ENCODE measurements at places on chromosomes 13 and 19. TPM values are rescaled to one million over a fixed set of nuclear protein-coding genes. Genes with fewer than 3 reads are reported as not detected.
A peak's percentile ranks its signal among the peaks of the same experiment; 100 is the strongest.

TUBB4A gene
- total RNA-seq = 45.2 TPM

MBD3L3 gene
- 9.0 TPM for total RNA-seq

KASH5 gene
- total RNA-seq = 0.37 TPM

PRSS57 gene
- total RNA-seq = not detected

TMTC4 gene
- total RNA-seq = 21.3 TPM

ZNF420 gene
- total RNA-seq = 13.7 TPM

CYP2A7 gene
- not detected for total RNA-seq

C5AR1 gene
- total RNA-seq = 1.2 TPM

AMH gene
- total RNA-seq = 16.3 TPM

ZNF69 gene
- total RNA-seq = 5.5 TPM

PDX1 gene
- not detected for total RNA-seq

NKPD1 gene
- 0.30 TPM for total RNA-seq

SGCG gene
- 0.88 TPM for total RNA-seq

ZNF814 gene
- 39.0 TPM for total RNA-seq

DHDH gene
- total RNA-seq = not detected

- H3K4me3 ChIP-seq = peak overlapping the region; percentile 44
- no peaks in the 10 kb centered on the region for H3K36me3 ChIP-seq
Observed at GRCh38 chr13:112894423-112894672, 74.7 kb upstream of the MCF2L start.

DNA sequence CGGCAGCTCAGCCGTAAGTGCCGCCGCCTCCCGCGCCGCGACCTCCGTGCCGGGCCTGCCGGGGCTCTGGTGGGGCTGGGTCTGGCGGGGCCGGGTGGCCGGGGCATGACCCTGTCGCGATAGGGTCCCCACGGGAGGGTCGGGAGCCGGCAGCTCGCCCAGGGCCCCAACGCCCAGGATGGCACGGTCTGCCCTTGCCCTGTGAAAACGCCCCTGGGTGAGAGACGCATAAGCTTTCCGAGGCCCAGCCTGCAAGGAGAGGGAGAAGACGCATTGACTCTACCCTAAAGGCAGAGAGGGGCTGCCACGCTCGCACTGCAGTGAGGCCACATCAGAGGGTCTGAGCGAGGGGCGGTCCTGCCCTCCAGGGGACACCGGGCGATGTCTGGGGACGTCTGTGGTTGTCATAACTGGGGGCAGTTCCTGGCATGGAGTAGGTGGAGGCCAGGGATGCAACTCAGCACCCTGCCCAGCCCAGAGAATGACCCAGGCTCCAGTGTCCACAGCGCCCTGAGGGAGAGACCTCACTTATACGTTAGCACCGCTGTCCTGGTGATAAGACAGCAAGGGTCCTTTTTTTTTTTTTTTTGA lies 539 bp downstream of the ZNF554 start:
- no peaks in the 10 kb centered on the region for H3K4me1 ChIP-seq
- H3K27ac ChIP-seq = peak overlapping the region; percentile 81
- no peak for DNase-seq
- H3K27me3 ChIP-seq = no peaks in the 10 kb centered on the region
- H3K36me3 ChIP-seq = no peaks in the 10 kb centered on the region

GRCh38 chr13:48531416-48532255 lies 1.2 kb downstream of the RCBTB2 start:
- H3K36me3 ChIP-seq = no peaks in the 10 kb centered on the region
- H3K27ac ChIP-seq = peak overlapping the region; percentile 93
- peak overlapping the region; percentile 68 for H3K4me3 ChIP-seq
- no peaks in the 10 kb centered on the region for H3K27me3 ChIP-seq
- H3K4me1 ChIP-seq = peaks cover 21% of the 10 kb centered on the region

GRCh38 chr13:41401366-41401765 lies 56.0 kb upstream of the RGCC start:
- no peak overlapping the region for H3K27ac ChIP-seq
- H3K4me1 ChIP-seq = no peaks in the 10 kb centered on the region
- peak; percentile 30 for DNase-seq
- H3K36me3 ChIP-seq = no peaks in the 10 kb centered on the region

DNA sequence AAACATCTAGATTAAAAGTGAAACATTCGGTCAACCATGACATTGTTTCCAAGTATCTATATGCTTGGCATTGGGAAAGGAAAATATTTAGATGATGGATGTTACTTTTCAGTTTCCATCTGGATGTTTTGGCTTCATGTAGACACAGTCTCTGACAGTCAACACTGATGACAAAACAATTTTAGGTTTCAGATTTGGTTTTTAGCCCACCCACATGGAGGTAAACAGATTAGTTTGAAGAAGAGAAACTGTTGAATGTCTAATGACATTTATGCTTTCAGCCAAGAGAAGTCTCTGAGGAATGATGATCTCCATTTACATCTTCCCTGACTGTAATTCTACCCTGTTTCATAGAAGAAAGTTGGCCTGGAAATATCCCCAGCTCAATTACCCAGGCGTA lies 379.1 kb downstream of the SLITRK6 start:
- no peak overlapping the region for H3K27ac ChIP-seq
- H3K4me1 ChIP-seq = no peaks in the 10 kb centered on the region
- H3K4me3 ChIP-seq = no peak overlapping the region

- H3K36me3 ChIP-seq = no peaks in the 10 kb centered on the region
- DNase-seq = peak; percentile 80
- no peak overlapping the region for H3K4me3 ChIP-seq
- H3K4me1 ChIP-seq = peaks cover 4% of the 10 kb centered on the region
Observed at GRCh38 chr13:107864543-107865317, 350.6 kb downstream of the LIG4 start.

- no peak overlapping the region for H3K27ac ChIP-seq
- DNase-seq = no peak
- no peak overlapping the region for H3K4me3 ChIP-seq
- H3K36me3 ChIP-seq = no peaks in the 10 kb centered on the region
Observed at GRCh38 chr13:21608961-21609360, 5.0 kb upstream of the MICU2 start.

DNA sequence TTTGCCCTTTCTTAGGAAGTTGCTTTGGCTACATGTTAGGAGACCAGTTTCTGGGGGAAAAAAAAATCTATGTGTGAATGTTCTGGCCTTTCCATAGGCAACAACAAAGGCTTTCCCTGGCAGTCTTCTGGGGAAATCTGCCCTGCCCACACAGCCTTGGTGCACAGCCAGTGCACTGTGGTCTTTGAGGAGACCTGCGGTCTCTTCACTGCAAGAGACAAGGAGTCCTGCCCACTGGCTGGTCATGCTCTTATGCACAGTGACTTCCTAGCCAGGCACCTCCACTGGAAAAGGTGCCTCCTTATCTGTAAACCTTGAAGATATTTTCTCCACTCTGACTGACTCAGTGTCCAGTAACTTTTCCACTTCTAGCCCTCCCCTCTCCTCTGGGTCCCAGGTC lies 155.1 kb downstream of the SUCLA2 start:
- no peak overlapping the region for H3K27ac ChIP-seq
- no peaks in the 10 kb centered on the region for H3K27me3 ChIP-seq
- DNase-seq = no peak
- H3K36me3 ChIP-seq = no peaks in the 10 kb centered on the region
- H3K4me1 ChIP-seq = no peaks in the 10 kb centered on the region

GRCh38 chr13:41916173-41916954 lies 44.5 kb downstream of the VWA8 start:
- no peaks in the 10 kb centered on the region for H3K27me3 ChIP-seq
- no peak overlapping the region for H3K27ac ChIP-seq
- no peak overlapping the region for H3K4me3 ChIP-seq
- peaks cover 8% of the 10 kb centered on the region for H3K4me1 ChIP-seq
- DNase-seq = peak; percentile 45

- H3K4me3 ChIP-seq = no peak overlapping the region
- H3K27ac ChIP-seq = no peak overlapping the region
- H3K36me3 ChIP-seq = no peaks in the 10 kb centered on the region
Observed at GRCh38 chr13:23414682-23415081, 18.8 kb downstream of the SACS start.

DNA sequence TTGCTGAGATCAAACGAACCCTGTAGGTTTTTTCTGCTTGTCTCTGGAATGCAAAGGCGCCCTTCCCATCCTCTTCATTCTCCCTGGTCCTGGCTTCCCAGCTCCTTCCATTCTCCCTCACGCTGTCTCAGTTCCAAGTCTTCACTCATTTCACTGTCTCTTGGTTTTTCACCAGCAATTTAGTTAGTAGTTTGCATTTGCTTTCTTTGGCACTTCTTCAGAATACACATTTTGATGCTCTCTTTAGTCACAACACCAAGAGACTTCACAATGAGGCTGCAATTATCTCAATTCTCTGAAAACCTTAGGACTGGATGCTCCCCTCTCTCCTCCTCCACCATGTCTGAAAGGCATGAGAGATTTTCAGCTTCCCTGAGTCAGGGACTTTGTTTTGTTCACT lies 470.7 kb downstream of the FGF14 start:
- peaks cover 5% of the 10 kb centered on the region for H3K4me1 ChIP-seq
- H3K4me3 ChIP-seq = no peak overlapping the region

DNA sequence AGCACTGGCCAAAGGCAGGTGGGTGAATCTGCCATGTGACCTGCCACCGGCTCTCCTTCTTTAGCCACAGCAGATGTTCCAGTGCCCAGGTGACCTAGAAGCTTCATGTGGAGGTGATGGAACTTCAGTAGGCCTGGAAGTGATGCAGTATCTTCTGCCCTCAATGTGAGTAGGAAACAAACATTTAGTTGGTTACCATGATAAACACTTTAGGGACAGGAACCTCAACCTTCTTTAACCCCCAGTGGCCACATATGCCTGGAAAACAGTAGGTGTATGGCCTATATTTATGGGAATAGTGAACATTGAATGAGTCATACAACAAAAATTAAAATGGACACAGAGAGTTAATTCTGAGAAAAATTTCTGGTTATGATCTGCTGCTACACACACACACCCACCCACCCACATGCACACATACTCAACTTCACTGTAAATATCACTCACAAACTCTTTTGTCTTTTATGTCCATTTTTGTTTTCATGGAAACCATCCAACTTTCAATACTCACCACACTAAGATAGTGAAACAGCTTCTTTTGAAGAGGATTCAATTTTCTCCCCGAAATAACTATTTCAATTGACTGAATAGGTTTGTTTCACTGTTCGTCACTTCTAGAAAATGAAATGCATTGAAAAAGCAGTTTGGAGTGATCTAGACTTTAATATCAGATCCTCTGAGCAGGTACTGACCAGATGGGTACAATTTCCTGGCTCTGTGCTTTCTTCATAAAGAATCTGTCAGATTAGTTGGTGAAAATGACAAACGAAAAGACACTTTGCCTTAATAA lies 97.3 kb downstream of the STARD13 start:
- H3K4me3 ChIP-seq = no peak overlapping the region
- H3K27me3 ChIP-seq = no peaks in the 10 kb centered on the region
- peaks cover 95% of the 10 kb centered on the region for H3K4me1 ChIP-seq
- no peak for DNase-seq

DNA sequence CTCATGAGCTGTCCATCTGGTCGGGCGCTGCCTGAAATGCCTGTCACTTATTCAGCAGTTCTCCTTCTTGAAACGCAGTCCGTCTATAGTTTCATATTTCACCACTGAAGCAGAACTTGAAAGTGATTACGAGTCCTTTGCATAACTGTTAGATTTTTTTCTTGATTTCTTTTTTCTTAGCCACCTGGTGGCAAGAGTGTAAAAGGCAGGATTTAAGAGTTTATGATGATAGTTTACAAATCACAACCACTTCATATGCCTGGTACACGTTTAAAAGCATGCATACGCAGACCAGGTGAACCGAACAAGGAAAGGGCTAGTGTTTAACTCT lies 45.8 kb downstream of the GGACT start:
- peak overlapping the region; percentile 59 for H3K27ac ChIP-seq
- peak overlapping the region; percentile 4 for H3K4me3 ChIP-seq
- DNase-seq = peak; percentile 83
- H3K36me3 ChIP-seq = no peaks in the 10 kb centered on the region
- H3K4me1 ChIP-seq = peaks cover 24% of the 10 kb centered on the region
- H3K27me3 ChIP-seq = no peaks in the 10 kb centered on the region

DNA sequence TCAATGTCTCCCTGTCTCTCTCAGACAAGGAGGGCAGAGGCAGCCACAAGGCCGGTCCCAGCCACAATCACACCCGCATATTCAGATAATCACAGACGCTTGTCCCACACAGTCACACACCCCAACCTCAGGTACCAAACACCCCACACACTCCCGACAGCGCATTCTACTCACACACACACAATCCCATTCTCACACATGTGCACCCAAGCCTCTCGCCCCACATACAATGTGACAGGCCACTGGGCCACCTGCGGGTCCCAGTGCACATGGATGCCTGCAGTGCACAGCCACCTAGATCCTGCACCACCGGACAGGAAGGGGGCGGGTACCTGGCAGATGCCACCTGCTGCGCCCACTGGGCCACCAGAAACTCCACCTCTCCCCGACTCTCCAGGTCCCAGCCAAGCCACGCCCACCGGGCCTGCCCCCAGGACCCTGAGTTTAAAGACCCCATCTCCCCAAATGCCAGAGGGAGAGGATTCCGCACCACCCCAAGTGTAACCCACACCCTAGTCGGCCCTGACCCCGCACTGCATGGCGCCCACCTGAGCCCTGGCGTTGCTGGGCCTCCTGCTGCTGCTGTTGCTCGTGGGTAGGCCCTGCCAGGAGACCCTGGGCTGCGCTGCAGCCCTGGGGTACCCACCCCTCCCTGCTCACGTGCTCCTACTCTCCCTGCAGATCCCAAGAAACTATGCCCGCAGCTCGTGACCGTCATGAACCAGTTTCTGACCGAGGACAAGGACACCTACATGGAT lies 10.6 kb downstream of the SCGB2B2 start:
- no peaks in the 10 kb centered on the region for H3K27me3 ChIP-seq
- no peaks in the 10 kb centered on the region for H3K4me1 ChIP-seq
- no peak overlapping the region for H3K4me3 ChIP-seq

- no peaks in the 10 kb centered on the region for H3K36me3 ChIP-seq
- H3K4me3 ChIP-seq = no peak overlapping the region
- no peak for DNase-seq
Observed at GRCh38 chr13:114021464-114022308, 47.8 kb upstream of the C13orf46 start.

GRCh38 chr19:31120952-31121351 lies 228.3 kb downstream of the TSHZ3 start:
- no peak overlapping the region for H3K27ac ChIP-seq
- no peak overlapping the region for H3K4me3 ChIP-seq
- peaks cover 4% of the 10 kb centered on the region for H3K4me1 ChIP-seq
- H3K27me3 ChIP-seq = no peaks in the 10 kb centered on the region

DNA sequence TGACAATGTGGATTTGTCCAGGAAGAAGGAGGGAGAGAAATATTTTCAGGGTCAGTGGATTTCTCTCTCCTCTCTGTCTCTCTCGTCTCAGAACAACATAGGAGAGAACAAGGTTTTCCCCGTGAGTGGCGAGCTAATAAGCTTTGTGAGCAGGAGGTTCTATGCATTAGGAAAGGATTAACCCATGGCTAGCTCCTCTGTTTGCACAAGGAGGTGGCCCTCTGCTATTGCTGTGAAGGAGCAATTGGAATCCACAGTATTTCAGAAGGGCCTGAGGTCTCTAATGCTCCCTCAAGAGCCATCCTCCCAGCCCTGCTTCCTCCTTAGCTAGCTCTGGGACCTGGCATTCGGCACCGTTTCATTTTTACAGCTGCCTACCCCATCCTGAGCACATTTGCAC lies 288.9 kb upstream of the MAB21L1 start:
- no peaks in the 10 kb centered on the region for H3K27me3 ChIP-seq
- no peaks in the 10 kb centered on the region for H3K4me1 ChIP-seq
- no peak overlapping the region for H3K4me3 ChIP-seq
- no peak for DNase-seq
- H3K27ac ChIP-seq = no peak overlapping the region

GRCh38 chr13:44661936-44662335 lies 85.8 kb upstream of the TSC22D1 start:
- H3K4me1 ChIP-seq = no peaks in the 10 kb centered on the region
- H3K27ac ChIP-seq = no peak overlapping the region
- no peak for DNase-seq
- no peaks in the 10 kb centered on the region for H3K36me3 ChIP-seq
